Suppressor macrophage (primary cell): ENCODE measurements at places on chromosomes 1 and 21.
A peak's percentile ranks its signal among the peaks of the same experiment; 100 is the strongest.

GRCh38 chr1:204758601-204759000 is 73.1 kb upstream of the LRRN2 start:
- no peak for DNase-seq

DNA sequence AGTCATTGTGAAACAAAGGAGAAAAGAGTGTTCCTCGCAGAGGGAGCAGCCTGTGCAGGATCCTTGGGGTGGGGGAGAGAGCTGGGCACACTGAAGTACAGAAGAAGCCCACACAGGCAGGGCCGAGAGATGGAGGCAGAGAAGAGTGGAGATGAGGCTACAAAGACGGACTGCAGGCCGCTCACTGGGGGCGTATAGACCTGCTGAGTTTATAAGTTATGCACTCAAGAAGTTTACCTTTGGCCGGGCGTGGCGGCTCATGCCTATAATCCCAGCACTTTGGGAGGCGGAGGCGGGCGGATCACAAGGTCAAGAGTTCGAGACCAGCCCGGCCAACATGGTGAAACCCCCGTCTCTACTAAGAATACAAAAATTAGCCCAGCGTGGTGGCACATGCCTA is 7.6 kb upstream of the SLAMF9 start:
- DNase-seq, result no peak

DNA sequence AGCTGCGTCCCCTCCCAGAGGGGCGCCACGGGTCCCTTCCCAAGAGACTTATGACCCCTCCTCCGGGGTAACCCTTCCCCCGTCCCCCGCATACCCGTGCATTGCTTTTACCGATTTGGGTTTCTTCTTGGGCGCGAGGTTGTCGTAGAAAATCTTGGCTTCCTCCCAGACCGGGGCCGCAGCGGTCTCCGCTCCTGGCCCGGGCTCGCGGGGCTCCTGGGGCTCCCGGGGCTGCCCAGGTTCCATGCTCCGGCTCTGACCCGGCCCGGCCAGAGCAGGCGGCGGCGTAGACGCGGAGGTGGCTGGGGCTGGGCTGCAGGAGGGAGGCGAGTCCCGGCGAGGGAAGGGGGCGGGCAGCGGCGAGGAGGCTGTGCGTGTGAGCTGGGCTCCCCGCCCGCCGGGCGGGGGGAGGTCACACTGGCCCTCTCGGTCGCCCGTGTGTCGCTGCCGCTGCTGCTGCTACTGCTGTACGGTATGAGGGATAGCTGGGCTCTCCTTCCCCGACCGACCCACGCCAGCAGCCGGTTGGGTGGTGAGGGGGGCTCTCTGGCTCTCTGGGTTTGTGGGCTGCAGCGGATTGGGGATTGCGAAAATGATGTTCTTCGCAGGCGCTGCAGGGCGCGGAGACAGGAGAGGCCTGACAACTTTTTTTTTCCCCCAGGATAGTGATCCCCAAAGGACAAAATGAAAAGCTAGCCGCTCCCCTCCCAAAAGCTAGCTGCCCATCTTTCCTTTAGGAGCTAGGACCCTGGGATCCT is at the start of gene NT5C1A:
TSS of gene NT5C1A (minus strand) at position 315 of the 758 bp plus-strand sequence. CDS start at position 246, 69 bp downstream.
- peak; percentile 43 for DNase-seq

- DNase-seq, result peak; percentile 29
These were observed 17.4 kb downstream of the KIAA0319L start for GRCh38 chr1:35539824-35540261.

DNA sequence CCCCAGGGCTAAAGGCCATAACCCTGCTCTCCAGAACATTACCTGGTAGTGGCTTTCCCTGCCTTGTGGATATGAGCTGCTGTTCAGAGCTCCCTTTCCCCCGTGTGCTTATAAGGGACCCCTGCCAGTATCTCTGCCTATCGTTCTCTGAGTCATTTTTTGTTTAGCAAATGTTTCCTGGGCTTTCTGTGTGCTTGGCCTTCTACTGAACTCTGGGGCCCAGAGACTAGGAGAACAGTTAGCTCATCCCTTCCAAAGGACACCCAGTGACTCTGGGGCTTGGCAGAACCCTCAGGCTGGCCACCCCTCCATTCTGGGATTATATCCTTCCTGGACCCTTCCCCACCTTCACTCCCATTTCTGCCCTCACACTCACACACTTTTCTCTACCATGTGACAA is 80.8 kb upstream of the POU3F1 start:
- no peak for DNase-seq

DNA sequence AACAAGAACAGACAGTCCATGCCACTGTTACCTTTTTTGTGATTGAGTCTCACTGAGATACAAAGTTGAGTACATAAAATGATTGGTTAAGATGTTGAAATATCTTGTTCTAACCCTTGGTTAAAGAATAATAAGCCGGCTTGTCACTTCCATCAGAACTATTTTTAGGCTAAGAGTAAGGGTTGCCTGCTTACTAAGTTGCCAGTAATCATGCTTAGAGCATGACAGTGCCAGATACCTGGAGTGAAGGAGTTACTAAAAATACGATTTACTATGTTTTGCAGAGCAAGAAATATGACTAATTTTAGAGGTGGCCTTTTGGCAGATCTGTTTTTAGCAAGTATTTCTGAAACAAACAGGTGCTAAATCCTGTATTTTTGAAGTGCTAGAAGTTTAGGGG is 6.0 kb downstream of the HUNK start:
- no peak for DNase-seq

DNA sequence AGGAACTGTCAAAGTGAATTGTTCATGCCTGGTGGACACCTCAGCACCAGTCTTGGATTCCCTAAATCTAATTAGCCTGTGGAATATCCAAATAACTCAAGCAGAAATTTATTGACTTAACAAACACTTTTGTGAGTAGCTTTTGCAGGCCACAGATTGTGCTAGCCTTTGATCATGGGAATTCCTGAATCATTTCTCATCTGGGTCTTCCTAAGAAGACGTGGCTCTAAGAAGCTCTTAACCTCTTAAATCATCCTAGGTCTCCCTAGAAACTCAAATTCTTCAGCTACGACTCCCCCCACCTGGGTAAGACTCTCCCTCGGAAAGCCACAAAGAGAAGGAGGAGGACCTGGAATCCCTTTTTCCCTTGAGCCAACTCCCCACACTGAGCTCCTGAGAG is 53.8 kb upstream of the PSEN2 start:
- DNase-seq, result no peak

DNA sequence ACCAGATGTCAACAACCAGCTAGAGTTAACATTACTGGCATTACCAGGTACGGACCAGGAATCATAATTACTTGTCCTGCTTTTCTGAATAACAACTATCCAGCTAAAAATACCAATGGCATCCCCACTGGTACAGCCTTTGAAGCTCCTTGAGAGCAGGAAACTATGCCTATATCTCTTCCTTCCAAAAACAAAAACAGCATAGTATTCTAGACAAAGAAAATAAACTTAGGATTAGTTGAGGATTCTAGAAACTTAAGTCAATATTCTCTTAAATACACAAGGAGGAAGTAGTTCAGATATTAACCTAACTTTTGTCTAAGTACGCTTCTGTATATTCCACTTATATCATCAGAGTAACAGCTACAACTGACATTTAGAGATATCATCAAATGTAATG is 3.0 kb downstream of the FUBP1 start:
- DNase-seq, result no peak

GRCh38 chr1:16248603-16249516 is 11.9 kb upstream of the CPLANE2 start:
- peak; percentile 53 for DNase-seq

GRCh38 chr1:195075973-195076372 is 1532.3 kb downstream of the KCNT2 start:
- DNase-seq, result no peak

- no peak for DNase-seq
These were observed 99.2 kb downstream of the TRIM11 start for GRCh38 chr1:228307218-228308023.

GRCh38 chr21:34722684-34723300 is 54.0 kb downstream of the CLIC6 start:
- no peak for DNase-seq

GRCh38 chr1:59415286-59415850 is 118.5 kb downstream of the FGGY start:
- no peak for DNase-seq

DNA sequence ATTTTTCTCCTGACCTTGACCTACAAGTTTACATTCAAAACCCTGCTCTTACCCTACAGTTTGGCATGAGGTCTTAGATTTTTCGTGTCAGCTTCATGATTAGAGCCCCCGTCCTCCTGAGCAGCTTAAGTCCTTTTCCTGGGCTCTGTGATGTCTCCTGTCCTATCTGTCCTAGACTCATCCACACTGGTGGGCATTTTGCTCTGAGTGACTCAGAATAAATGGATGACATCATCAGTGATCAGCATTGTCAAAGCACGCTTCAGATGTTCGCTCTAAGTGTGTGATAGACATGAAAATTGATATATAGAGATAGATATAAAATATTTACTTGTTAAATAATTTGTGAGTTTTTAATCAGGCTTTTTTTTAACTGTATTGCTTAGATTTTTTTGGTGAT is 21.8 kb downstream of the RGS13 start:
- DNase-seq, result no peak

DNA sequence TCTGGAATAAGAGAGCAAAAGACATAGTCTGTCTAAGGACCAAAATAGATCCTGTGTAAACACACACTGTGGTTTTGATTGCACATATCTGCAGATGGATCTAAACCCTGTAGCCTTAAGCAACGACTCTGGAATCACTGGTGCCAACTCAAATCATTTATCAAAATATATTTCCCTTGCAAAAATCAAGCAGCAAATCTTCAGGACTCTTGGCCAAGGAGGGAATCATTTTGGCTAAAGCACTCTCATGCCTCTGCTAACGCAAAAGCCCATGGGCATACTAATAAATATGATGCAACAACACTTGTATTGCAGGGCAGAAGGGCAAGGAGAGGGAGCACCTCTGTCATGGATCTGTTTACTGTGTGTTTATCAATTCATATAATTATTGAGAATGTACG is 155.4 kb upstream of the DUSP10 start:
- no peak for DNase-seq

- no peak for DNase-seq
These were observed 84.3 kb upstream of the SPATA6 start for GRCh38 chr1:48556186-48556850.

GRCh38 chr1:12206792-12207424 is 22.9 kb upstream of the VPS13D start:
- DNase-seq, result no peak

DNA sequence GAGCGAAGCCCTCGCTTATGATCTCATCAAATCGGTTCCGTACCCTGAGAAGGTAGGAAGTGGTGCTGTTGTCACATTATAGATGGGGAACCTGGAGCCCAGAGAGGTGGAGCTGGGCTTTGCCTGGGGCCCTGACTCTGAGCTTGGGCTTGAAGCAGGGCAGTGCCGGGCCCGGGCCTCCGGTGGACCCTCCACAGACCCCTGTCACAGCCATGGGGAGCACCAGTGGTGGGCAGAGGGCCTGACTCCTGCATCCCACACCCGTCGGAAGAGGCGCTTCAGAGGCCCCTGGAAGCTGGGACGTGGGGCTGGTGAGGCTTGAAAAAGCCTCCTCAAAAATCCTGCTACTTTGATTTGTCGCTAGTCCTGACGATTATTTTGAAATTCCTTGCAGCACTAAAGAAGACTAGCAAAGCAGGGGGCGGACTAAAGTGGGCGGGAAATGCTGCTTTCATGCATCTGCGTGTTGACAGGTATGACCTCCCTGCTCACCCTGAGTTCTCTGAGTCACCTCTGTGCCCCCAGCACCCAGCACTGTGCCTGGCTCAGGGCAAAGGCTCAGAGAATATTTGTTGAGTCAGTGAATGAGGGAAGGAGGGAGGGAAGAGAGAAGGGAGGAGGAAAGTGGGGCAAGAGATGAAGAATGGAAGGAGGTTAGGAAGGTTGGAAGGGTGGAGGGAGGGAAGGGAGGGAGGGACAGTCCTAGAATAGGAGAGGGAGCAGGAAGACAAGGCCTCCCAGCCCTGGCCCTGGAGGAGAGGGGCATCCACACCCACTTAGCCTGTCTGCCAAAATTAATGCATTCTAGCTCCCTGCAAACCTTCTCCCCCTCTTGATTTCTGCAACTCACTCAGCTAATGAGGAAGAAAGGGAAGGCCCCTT is 262.8 kb upstream of the VAMP3 start:
- no peak for DNase-seq

DNA sequence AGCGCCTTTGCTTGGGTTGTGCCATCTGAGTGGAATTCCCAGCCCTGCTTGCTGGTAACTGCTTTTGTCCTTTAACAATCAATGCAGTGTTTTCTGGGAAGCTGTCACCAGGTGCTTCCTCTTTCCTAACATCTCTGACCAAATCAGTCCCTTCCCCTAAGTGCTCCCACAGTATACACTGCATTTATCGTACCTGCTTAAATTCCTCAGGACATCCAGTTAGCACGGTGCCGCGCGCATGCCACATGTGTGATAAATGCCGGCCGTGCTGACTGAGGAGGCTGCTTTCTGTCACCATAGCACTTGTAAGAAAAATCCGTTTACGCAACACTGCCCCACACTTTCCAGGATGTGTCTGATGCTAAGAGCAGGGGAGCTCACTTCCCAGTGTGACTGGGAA is 115.4 kb downstream of the BCAR3 start:
- DNase-seq, result no peak

DNA sequence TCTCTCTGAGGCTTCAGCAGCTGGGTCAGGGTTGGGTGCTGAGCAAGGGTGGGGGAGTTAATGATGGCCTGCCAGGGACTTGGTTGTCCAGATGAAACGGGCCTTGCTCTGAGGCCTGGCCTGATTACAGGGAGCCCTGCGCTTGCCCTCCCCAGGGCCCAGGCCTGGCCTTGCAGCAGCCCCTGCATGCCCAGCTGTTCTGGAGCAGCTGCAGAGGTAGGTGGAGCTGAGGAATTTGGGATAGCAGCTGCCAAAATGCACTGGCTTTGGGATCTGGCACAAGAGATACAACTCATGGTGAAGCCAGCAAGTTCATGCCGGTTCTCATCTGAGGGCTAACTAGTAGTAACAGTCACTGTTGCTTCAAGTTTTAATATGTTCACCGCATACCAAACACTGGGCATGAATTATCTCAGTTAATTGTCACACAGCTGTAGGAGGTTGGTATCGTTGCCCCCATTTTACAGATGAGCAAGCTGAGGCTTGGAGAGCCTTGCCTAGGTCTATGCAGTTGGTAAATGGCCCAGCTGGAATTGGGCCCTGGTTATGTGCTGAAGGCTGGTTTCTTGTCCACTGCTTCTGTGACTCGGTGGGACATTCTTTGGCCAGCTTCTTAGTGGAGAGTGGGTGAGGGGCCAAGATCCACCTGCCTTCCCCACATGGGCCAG is 7.3 kb upstream of the SERINC2 start:
- DNase-seq, result no peak

GRCh38 chr1:115068826-115069585 is 20.3 kb downstream of the TSPAN2 start:
- DNase-seq, result no peak

DNA sequence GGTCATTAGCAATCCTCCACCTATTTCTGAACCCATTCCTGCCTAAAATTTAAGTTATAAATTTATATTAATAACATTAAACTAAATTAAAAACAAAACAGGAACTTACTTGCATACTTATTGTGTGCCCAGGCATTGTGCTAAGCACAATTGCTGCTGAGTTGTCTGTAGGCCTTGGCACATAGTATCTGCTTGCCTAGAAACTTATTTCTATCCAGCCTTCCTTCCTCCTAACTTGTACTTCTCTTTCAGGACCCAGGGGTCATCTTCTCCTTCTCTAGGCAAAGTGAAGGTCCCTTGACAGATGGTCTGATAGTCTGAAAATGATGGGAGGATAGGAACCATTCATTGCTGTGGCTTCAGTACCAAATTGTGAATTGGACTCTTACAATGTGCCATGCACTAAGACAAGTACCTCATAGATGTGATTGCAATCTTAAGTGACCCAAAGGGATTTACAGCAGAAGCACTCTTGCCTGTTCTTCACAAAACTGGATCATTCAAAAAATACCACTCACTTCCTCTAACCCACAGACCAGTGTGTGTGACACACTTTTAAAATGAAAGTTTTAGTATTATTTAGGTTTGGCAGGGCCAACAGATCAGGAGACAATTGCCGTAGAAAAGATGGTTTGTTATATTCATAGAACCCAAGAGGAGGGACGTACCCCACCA is 10.3 kb upstream of the CD101 start:
- DNase-seq, result peak; percentile 72
